ENCODE measurements at places on chromosomes 4 and X. TPM values are rescaled to one million over a fixed set of nuclear protein-coding genes. Genes with fewer than 3 reads are reported as not detected.

- no peak overlapping the region for H3K27ac ChIP-seq
- H3K4me1 ChIP-seq: peaks cover 14% of the 10 kb centered on the region
- no peaks in the 10 kb centered on the region for H3K27me3 ChIP-seq
- H3K36me3 ChIP-seq: no peaks in the 10 kb centered on the region
- no peak overlapping the region for H3K4me3 ChIP-seq
- DNase-seq: no peak
These were observed 93.3 kb downstream of the UGT8 start for GRCh38 chr4:114691865-114692264.

DNA sequence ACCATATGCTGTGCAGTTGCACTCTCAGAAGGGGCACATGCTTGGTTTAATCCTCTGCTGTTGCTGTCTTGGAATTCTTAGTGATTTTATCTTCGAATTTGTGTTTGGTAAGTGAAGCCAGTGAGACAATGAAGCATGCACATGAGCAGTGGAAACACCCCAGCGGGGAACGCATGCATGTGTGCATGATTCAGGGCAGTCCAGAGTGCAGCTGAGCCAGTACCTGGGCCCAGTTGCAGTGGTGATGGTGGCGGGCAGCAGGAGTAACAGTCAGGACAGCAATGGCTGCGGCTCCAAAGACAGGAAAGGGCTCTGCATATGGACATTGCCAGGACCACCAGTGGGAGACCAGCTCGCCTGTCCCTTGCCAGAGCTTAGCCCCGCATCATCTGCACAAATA lies 14.3 kb upstream of the TMEM165 start:
- no peaks in the 10 kb centered on the region for H3K27me3 ChIP-seq
- H3K4me1 ChIP-seq: peaks cover 4% of the 10 kb centered on the region
- H3K27ac ChIP-seq: no peak overlapping the region

PAK3 gene
- 4.8 TPM for total RNA-seq

EMCN gene
- total RNA-seq: not detected

PF4V1 gene
- total RNA-seq: not detected

DNA sequence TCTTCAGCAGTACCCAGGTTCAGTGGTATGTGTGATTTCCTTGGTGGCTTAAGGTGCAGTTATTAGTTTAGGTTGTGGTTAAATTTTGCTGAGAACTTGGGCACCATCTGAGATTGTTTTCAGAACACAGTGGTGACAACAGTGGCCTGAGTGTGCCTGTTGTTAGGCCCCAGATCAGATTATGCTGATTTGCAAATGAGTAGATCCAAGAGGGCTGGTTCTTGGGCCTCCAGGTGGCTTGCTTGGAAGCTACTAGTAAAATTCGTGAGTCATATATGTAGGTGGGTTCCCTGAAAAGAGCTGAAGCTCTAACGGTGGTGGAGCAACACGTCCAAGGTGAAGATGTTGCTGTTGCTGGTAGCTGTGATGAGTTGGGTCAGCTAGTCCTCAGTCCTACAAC lies 2619.6 kb downstream of the PCDH7 start:
- H3K4me1 ChIP-seq: no peaks in the 10 kb centered on the region
- no peaks in the 10 kb centered on the region for H3K27me3 ChIP-seq
- peaks cover 14% of the 10 kb centered on the region for H3K36me3 ChIP-seq
- H3K27ac ChIP-seq: no peak overlapping the region
- DNase-seq: no peak

GRCh38 chr4:185834088-185834487 lies 22.1 kb upstream of the SORBS2 start:
- H3K27me3 ChIP-seq: peaks cover 3% of the 10 kb centered on the region
- no peak overlapping the region for H3K4me3 ChIP-seq
- DNase-seq: no peak
- H3K27ac ChIP-seq: peak overlapping the region; percentile 83
- H3K4me1 ChIP-seq: peaks cover 30% of the 10 kb centered on the region

- no peak overlapping the region for H3K4me3 ChIP-seq
- no peaks in the 10 kb centered on the region for H3K27me3 ChIP-seq
- DNase-seq: no peak
- peaks cover 32% of the 10 kb centered on the region for H3K4me1 ChIP-seq
- peaks cover 23% of the 10 kb centered on the region for H3K36me3 ChIP-seq
These were observed 91.9 kb downstream of the GPC4 start for GRCh38 chrX:133323431-133323830.

DNA sequence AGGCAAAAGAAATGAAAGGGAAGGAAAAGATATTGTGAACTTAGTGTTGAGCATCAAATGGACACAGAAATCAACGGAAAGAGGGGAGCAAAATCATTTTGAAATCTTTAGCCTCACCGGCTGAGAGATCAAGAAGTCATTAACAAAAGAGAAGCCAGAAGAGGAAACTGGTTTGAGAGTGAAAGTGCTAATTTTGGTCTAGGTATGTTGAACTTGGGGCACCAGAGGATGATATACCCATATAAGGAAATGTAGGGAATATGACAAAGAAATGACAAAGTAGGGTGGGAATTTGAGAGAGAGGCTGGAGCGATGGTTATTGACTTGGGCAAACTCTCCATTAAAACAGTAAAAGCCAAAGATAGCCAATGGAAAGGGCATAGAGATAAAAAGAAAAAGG lies 183.4 kb upstream of the ATOH1 start:
- H3K27me3 ChIP-seq: no peaks in the 10 kb centered on the region
- no peak for DNase-seq
- H3K4me1 ChIP-seq: peaks cover 10% of the 10 kb centered on the region
- H3K27ac ChIP-seq: no peak overlapping the region

GRCh38 chr4:176302283-176303275 lies 17.2 kb upstream of the SPCS3 start:
- no peak overlapping the region for H3K4me3 ChIP-seq
- DNase-seq: no peak
- peaks cover 21% of the 10 kb centered on the region for H3K4me1 ChIP-seq
- no peaks in the 10 kb centered on the region for H3K36me3 ChIP-seq
